Breast epithelium (tissue), 4 donors: ENCODE measurements at places on chromosomes 4 and X. TPM values are rescaled to one million over a fixed set of nuclear protein-coding genes. Genes with fewer than 3 reads are reported as not detected.

The SLC16A2 gene
- total RNA-seq = 10.8 TPM

- no peak for DNase-seq
- H3K27ac ChIP-seq = no peak overlapping the region
- no peaks in the 10 kb centered on the region for H3K4me1 ChIP-seq
- H3K36me3 ChIP-seq = no peaks in the 10 kb centered on the region
Observed at GRCh38 chr4:8267077-8267476, 2.5 kb upstream of the HTRA3 start.

DNA sequence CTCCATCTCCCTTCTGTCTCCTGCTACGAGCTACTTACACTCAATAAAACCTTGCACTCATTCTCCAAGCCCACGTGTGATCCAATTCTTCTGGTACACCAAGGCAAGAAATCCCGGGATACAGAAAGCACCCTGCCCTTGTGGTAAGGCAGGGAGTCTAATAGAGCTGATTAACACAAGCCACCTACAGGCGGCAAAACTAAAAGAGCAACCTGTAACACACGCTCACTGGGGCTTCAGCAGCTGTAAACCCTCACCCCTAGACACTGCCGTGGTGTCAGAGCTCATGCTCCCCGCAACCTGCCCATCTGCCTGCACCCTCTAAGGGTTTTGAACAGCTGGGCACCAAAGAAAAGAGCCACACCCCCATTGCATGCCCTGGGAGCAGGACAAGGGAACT lies 755.4 kb upstream of the HTR2C start:
- DNase-seq = no peak
- no peak overlapping the region for H3K4me3 ChIP-seq
- no peak overlapping the region for H3K27ac ChIP-seq
- no peaks in the 10 kb centered on the region for H3K36me3 ChIP-seq
- no peaks in the 10 kb centered on the region for H3K4me1 ChIP-seq

GRCh38 chr4:155907556-155907955 lies 4.1 kb downstream of the TDO2 start:
- no peak overlapping the region for H3K27ac ChIP-seq
- no peak overlapping the region for H3K4me3 ChIP-seq
- H3K4me1 ChIP-seq = no peaks in the 10 kb centered on the region

DNA sequence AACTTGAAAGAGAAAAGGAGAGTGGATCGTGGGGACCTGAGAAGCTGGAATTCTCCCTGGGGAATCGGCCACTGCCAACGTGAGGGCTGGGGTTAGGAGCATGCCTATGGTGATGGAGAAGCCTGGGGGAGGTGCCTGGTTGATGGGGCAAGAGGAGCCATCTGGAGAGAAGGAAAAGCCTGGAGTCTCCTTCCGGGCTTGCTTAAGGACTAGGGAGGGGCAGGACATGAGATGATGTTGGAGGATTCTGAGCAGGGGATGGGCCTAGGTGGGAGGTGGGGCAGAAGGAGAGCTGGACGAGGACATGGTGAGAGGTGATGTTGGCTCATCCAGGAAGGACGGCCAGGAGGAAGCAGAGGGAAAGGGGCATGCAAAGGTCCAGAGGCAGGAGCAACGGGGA lies 35.0 kb upstream of the GYG2 start:
- no peaks in the 10 kb centered on the region for H3K36me3 ChIP-seq
- no peaks in the 10 kb centered on the region for H3K27me3 ChIP-seq
- no peaks in the 10 kb centered on the region for H3K4me1 ChIP-seq
- H3K27ac ChIP-seq = no peak overlapping the region
- no peak for DNase-seq
- H3K4me3 ChIP-seq = no peak overlapping the region

The NKX6-1 gene
- 0.33 TPM for total RNA-seq

- H3K27me3 ChIP-seq = no peaks in the 10 kb centered on the region
- H3K27ac ChIP-seq = no peak overlapping the region
- no peaks in the 10 kb centered on the region for H3K36me3 ChIP-seq
- no peak overlapping the region for H3K4me3 ChIP-seq
- H3K4me1 ChIP-seq = no peaks in the 10 kb centered on the region
- no peak for DNase-seq
Observed at GRCh38 chr4:24089851-24090534, 200.1 kb upstream of the PPARGC1A start.

The HMGB3 gene
- total RNA-seq = 2.7 TPM

The INPP4B gene
- total RNA-seq = 15.8 TPM

The MAGEA12 gene
- total RNA-seq = not detected

DNA sequence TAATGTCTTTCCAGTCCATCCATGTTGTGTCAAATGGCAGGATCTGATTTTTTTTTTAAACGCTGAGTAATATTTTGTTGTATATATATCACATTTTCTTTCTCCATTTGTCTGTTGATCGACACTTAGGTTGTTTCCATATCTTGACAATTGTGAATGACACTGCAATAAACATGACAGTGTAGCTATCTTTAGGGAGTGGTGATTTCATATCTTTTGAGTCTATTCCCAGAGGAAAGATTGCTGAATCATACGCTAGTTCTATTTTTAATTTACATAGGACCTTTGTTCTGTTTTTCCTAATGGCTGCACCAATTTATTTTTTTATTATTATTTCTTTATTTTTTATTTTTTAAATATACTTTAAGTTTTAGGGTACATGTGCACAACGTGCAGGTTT lies 470.7 kb downstream of the CCSER1 start:
- no peak for DNase-seq
- H3K36me3 ChIP-seq = no peaks in the 10 kb centered on the region
- H3K27me3 ChIP-seq = no peaks in the 10 kb centered on the region

The XKRX gene
- total RNA-seq = 0.59 TPM

The CENPVL2 gene
- total RNA-seq = not detected

- DNase-seq = no peak
- no peak overlapping the region for H3K4me3 ChIP-seq
- H3K4me1 ChIP-seq = no peaks in the 10 kb centered on the region
- peaks cover 26% of the 10 kb centered on the region for H3K27me3 ChIP-seq
Observed at GRCh38 chrX:105876658-105877057, 54.3 kb downstream of the NRK start.

The PF4V1 gene
- not detected for total RNA-seq

DNA sequence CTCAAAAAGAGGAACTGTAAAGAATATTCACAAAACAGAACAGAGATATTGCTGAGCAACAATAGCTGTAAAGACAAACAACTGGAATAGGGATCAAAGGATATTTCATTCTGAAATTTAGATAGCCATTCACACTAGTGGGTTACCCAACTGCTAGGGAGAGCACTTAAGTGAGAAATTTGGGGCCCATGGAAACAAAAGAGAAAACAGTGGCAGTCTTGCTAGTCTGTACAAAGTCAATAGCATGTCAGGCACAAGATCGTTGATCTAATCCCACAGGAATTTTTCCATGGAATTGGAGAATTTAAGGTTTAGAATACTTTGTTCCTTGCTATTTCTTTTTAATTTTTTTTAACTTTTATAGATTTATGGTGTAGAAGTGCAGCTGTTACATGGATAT lies 467.0 kb downstream of the PCDH18 start:
- no peak for DNase-seq
- H3K4me3 ChIP-seq = no peak overlapping the region
- no peak overlapping the region for H3K27ac ChIP-seq
- no peaks in the 10 kb centered on the region for H3K36me3 ChIP-seq
- H3K4me1 ChIP-seq = no peaks in the 10 kb centered on the region

DNA sequence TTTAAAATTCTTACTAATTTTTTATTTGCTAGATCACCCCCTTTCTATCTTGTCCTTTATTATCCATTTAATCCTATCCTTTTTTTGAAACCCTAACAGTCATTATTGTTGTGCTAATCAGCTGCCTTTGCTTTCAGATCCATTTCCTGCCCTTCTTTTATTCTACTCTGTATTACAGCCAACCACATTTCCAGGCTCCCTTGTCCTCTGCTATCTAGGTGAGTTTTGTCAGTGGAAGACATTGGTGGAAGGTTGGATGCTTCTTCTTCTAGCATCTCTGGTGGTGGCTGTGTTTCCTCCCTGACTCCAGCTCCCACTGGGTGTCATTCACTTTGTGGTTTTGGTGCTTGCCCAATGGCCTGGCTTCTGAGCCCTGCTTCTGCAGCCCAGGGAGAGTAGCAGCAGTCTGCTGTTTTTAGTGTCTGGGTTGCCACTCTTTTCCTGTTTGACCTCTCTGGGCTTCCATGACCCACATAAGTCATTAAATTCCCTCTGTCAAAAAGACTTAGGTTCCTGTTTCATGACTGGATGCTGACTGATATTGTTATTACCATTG lies 225.2 kb upstream of the PGRMC2 start:
- H3K4me3 ChIP-seq = no peak overlapping the region
- no peak overlapping the region for H3K27ac ChIP-seq
- DNase-seq = no peak
- no peaks in the 10 kb centered on the region for H3K4me1 ChIP-seq

- H3K4me3 ChIP-seq = no peak overlapping the region
- H3K4me1 ChIP-seq = no peaks in the 10 kb centered on the region
Observed at GRCh38 chr4:2946812-2947600, 16.2 kb downstream of the NOP14 start.

- no peak overlapping the region for H3K4me3 ChIP-seq
- H3K4me1 ChIP-seq = no peaks in the 10 kb centered on the region
- H3K27me3 ChIP-seq = no peaks in the 10 kb centered on the region
- DNase-seq = no peak
- peak overlapping the region; percentile 76 for H3K27ac ChIP-seq
- no peaks in the 10 kb centered on the region for H3K36me3 ChIP-seq
Observed at GRCh38 chr4:185839194-185839712, 27.3 kb upstream of the SORBS2 start.

The NXF3 gene
- not detected for total RNA-seq

DNA sequence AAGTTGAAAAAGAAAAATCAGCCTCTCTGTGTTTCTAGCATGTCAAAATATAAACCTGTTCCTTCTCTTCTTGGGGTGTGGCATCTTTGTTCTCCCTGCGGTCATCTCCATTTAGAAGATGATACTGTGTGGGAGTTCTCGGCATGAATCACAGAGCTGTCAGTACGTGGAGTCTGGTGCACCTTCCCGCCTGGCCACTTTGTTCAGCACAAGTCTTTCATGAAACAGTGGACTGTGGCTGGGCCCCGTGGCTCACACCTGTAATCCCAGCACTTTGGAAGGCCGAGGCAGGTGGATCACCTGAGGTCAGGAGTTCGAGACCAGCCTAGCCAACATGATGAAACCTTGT lies 166.5 kb downstream of the MAML3 start:
- H3K4me3 ChIP-seq = no peak overlapping the region
- no peaks in the 10 kb centered on the region for H3K4me1 ChIP-seq
- no peak for DNase-seq
- peak overlapping the region; percentile 79 for H3K27ac ChIP-seq
- H3K36me3 ChIP-seq = no peaks in the 10 kb centered on the region

The VCX3A gene
- not detected for total RNA-seq

DNA sequence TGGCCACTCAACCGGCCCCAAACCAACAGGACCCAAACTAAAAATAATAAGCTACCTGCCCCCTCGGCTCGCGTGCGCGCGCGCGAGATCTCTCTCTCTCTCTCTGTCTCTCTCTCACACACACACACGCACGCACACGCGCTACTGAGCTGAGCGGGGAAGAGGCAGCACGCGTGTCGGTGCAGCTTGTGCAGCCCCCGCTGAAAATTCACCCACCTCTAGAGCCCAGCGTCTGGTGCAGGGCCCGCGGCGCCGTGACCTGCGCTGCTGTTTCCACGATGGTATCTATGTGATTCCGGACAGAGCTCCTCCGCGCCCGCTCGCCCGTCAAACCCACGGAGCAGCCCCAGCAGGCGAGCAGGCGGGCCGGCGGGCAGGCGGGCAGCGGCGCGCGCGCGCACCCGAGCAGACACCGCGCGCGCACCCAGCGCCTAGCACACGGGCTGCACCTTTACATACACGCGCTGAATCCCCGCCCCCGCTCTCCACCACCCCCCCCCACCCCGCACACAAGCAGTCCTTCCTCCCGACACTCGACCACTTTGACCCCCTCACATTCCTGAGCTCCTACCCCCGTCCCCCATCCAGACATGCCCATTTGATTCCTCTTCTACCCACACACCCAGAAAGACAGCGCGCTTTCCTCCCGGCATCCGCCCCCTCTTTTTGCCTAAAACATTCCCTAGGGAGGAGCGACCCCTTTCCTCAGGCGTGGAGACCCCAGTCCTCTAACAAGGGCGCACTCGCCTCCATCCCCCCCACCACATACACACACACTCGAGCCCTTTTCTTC lies 1.0 kb downstream of the SLITRK4 start:
- no peak for DNase-seq
- no peak overlapping the region for H3K27ac ChIP-seq
- H3K4me3 ChIP-seq = peak overlapping the region; percentile 63
- peaks cover 55% of the 10 kb centered on the region for H3K27me3 ChIP-seq
- H3K36me3 ChIP-seq = no peaks in the 10 kb centered on the region
- no peaks in the 10 kb centered on the region for H3K4me1 ChIP-seq

The SSX1 gene
- not detected for total RNA-seq

The NPY2R gene
- 11.4 TPM for total RNA-seq

GRCh38 chr4:47012676-47013075 lies 18.7 kb upstream of the GABRB1 start:
- no peaks in the 10 kb centered on the region for H3K4me1 ChIP-seq
- no peak for DNase-seq
- H3K36me3 ChIP-seq = no peaks in the 10 kb centered on the region
- H3K4me3 ChIP-seq = no peak overlapping the region
- H3K27ac ChIP-seq = no peak overlapping the region

DNA sequence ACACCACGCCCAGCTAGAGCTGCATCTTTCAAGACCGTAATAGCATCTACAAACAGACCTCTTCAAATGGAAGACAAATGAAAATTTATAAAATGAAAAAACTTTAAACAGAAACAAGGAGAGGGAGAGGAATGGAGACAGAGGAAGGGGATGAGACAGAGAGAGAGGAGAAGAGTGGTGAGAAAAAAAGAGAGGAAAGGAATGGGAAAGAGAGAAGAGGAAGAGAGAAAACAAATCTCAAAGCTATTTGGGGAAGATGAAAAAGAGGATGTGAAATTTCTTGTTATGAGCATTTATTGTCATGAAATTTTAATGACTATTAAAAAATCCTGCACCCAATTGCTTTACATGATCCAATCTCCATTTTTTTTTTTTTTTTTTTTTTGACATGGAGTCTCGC lies 726.9 kb downstream of the GRID2 start:
- H3K4me3 ChIP-seq = no peak overlapping the region
- DNase-seq = no peak
- H3K27me3 ChIP-seq = no peaks in the 10 kb centered on the region

GRCh38 chr4:3834186-3834662 lies 68.0 kb downstream of the ADRA2C start:
- no peaks in the 10 kb centered on the region for H3K4me1 ChIP-seq
- no peak overlapping the region for H3K27ac ChIP-seq
- H3K27me3 ChIP-seq = peaks cover 31% of the 10 kb centered on the region
- no peak for DNase-seq
